ENCODE measurements at places on chromosomes 3 and 15. TPM values are rescaled to one million over a fixed set of nuclear protein-coding genes. Genes with fewer than 3 reads are reported as not detected.

GOLGA8M gene
- 11.3 TPM for total RNA-seq

PSTPIP1 gene
- 241 TPM for total RNA-seq

VGLL3 gene
- not detected for total RNA-seq

TM4SF1 gene
- total RNA-seq = not detected

PP2D1 gene
- not detected for total RNA-seq

DNA sequence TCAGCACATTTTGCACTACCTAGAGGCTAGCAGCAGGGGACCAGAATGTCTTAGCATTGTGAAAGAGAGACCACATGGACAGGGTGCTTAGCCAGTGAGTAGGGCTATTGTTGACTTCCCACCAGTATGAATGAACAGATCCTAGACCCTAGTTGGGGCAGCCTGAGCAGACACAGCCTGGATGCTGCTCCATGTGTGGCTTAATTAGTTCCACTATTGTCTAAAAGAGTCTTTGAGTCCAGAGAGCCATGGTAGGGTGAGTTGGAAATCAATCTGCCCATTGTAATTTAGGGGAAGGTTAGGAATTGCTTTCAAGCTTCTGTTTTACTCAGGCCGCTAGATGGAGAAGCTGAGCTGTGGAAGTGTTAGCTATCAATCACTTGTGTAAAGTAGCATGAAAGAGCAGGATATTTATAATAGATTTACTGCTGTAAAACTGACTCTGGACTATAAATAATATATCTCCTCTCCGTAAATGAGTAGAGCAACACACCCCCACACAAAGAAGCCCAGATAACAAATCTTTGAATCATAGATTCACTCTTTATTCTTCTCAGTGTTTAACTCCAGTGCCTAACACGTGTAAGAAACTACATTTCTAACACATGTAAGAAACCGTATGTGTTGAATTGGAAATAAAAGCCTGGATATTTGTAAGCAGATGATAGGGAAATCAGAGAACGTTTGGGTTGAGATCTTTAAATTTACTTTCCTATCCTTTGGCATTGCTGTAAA, 4.1 kb upstream of the GCSAM start:
- no peak for DNase-seq

DNA sequence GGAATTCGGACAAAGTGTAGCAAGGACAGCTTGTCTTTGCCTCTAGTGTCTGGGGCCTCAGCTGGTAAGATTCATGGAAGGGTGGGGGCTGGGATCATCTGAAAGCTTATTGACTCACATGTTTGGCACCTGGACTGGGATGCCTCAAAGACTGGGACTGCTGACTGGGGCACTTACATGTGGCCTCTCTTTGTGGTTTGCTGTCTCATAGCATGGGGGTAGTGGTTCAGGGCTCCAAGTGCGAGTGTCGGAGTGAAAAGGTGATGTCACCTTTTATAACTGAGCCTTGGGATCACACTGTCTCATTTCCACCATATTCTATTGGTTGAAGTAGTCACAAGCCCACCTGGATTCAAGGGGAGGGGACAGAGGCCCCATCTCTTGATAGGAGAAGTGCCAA, 6.8 kb downstream of the MFSD1 start:
- no peak for DNase-seq

DNA sequence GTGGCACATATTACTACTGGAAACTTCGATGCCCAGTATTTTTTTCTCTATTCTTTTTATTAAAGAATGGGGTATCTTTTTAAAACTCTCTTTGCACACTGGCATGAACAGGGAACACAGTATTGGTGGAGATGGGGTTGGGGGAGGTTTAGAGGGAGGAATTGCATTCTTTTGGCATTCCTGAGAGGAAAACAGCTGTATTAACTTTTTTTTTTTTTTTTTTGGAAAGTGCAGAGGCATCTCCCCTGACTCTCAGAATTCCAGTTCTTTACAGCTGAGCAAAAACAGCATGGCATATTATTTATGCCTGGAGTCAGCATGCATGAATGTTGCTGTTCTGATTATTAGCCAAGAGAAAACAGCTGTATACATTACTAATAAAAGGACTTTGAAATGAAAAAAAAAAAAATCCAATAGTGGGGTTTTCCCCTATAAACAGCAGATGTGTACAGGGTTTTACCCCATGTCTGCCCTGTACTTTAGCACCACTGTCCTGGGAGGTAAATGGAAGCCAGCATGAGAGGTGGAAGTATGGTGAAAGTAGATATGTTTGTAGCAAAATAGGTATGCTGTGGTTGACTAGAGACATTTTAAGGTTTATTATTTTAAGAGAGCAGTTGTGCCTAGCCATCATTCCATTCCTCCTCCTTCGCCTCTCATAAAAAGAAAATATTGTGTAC, 132.2 kb downstream of the FNDC3B start:
- DNase-seq = no peak

DNA sequence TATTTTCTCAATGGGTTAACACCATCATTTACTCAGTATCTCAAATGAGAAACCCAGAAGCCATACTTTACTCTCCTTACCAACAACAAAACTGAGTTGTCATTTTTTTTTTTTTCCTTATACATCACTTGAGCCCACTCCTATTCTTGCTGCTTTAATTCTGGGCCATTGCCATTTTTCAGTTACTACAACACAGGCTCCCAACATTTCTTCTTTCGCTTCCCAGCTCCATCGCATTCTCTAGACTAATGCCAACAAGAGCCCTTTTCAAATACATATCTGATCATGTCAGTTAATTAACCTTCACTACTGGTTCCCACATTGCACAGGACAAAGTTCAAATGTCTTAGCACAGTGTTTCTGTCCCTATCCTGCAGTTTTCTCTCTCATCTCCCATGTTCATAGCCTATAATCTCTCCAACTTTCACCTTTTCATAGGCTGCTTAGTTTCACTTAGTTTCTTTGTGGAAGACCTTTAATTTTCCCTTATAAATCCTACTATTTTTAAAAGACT, 22.5 kb upstream of the ANXA2 start:
- DNase-seq = no peak

DNA sequence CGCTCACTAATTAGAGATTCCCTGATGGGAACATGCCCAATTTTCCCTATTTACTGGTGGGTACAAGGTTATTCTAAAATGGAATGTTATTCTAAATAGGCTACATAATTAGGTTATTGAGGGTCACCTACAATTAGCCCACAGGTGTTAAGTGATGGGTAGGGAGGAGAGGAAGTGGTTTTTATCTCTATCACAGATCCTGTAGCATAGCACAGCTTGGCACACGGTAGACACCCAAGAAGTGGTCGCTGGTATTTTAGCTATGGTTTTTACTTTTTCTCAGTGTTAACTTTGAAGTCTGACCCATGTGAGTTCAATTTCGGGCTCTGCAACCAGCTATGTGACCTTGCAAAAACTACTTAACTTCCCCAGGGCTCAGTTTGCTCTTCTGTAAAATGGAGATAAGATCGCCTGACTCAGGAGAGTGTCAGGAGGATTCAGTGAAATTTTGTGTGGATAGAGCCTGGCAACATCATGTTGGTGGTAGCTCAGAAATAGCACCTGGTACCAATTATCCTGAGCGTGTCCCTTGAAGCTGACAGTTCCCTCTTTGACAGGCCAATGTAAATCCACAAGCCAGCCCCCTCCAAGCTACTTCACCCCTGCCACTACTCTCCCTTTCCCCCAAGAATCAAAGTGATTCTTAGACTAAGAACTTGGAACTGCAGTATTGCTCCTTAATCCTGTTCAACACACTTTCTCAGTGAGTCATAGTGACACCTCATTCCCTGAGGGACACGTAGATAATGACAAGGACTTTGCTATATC, 8.7 kb upstream of the LMCD1 start:
- DNase-seq = no peak

- no peak for DNase-seq
Measured at GRCh38 chr3:179227349-179227748, 23.6 kb downstream of the KCNMB3 start.

DNA sequence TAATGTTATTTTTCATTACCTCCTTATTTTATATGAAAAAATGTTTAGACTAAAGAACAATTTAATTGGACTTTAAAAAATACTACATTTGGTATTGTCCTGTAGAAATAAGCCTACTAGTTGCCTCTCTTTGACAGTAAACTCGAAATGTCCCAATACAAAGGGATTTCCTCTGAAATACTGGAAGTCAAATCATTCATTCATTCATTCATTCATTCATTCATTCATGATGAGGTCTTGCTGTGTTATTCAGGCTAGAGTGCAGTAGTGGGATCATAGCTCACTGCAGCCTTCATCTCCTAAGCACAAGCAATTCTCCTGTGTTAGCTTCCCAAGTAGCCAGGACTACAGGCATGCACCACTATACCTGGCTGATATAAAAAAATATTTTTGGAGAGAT, 50.6 kb upstream of the PYGO1 start:
- DNase-seq = no peak

DNA sequence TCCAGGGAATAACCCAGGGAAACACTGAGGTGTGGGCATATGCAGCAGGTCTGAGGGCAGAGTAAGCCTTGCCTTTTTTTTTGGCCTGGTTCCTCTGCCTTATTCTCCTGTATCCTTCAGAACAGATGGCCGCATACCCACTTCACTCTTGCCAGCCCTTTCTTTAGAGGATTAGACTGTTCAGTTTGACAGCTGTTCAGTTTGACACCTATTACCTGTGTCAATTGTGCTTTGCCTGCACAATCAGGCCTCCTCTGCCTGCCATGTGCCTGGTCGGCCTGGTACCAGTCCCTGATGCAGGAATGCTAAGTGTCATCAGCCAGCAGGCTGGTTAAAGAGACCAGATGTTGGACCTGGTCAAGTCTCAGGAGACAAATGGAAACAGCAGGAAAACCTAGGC, 22.3 kb downstream of the TM6SF1 start:
- no peak for DNase-seq

GRCh38 chr3:196175722-196176121, 35.5 kb downstream of the ZDHHC19 start:
- DNase-seq = no peak

DNA sequence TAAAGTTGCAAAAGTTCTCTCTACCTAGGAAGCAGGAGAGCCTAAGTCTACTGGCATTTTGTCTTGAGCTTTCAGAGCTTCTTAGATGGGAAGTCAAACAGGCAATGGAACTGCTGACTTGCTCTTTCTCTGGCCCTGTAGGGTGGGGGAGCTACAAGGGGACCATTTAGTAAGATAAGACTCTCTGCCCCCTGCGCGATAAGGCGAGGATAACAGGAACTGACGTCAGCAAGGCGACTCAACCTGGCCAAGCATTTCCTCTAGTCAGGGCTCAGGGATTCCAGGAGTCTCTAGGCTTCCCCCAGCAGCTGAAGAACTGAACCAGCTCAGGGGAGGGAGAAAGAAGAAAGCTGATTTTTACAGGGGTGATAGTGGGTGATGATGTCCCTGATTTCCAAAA, 5.8 kb downstream of the RARB start:
- no peak for DNase-seq

DNA sequence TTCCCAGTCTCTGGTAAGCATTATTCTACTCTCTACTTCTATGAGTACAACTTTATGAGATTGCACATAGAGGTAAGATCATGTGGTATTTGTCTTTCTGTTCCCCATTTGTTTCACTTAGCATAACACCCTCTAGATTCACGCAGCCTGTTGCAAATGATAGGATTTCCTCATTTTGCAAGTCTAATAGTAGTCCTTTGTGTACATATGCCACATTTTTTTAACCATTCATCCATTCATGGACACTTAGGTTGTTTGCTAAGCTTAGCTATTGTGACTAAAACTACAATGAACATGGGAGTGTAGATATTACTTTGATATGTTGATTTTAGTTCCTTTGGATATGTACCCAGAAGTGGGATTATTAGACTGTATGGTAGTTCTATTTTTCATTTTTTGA, 717.9 kb upstream of the ALCAM start:
- DNase-seq = no peak

Data from activated naive CD8-positive, alpha-beta T cell treated with anti-CD3 and anti-CD28 coated beads, Interleukin-2, amount 10 ng/mL, durations not matched to agents 7 days and 5 days (primary cell).